Fibroblast of upper back skin (primary cell): ENCODE measurements at places on chromosomes 16 and 17.

DNA sequence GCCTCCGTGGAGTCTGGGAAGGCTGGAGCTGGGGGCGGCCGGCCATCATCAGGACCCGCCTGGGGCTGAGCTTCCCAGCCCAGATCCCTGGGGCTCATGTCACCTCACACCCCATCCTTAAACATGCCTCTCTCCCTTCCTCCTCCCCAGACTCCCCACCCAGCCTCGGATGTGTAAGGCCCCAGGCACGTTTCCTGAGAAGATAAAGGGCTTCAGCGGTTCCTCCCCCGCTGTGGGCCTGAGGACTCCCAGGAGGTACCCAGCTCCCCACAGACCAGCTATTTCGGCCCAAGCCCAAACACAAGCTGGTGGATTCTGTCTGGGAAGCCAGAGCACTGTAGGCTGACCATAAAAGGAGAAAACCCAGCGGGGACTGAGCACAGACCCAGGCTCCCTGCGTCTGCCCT lies 49.2 kb downstream of the MYH11 start:
- DNase-seq = peak; percentile 37

DNA sequence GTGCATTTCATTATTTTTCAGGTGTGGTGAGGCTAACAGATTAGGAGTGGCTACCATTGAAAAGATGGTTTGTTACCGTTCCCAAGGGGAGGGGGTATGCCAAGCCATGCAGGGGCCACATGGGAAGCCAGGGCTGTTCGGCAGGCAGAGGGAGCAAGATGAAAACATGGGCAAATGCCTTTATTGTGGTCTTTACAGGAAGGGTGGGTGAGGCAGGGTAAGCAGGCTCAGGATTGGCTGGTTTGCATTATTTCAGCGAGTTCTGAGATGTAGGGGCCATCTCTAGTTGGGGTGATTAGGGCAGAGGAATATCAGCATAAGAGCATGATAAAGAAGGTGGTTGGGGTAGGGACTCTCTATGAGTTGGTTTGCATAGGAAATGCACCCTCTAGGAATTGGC lies 117.6 kb downstream of the CCT6B start:
- no peak for DNase-seq

- no peak for DNase-seq
Observed at GRCh38 chr17:80277751-80278671, 17.4 kb downstream of the RNF213 start.

- DNase-seq = no peak
Observed at GRCh38 chr17:48611681-48612455, 1.1 kb upstream of the HOXB7 start.

GRCh38 chr17:58759522-58759921 lies 3.9 kb downstream of the PPM1E start:
- DNase-seq = no peak

DNA sequence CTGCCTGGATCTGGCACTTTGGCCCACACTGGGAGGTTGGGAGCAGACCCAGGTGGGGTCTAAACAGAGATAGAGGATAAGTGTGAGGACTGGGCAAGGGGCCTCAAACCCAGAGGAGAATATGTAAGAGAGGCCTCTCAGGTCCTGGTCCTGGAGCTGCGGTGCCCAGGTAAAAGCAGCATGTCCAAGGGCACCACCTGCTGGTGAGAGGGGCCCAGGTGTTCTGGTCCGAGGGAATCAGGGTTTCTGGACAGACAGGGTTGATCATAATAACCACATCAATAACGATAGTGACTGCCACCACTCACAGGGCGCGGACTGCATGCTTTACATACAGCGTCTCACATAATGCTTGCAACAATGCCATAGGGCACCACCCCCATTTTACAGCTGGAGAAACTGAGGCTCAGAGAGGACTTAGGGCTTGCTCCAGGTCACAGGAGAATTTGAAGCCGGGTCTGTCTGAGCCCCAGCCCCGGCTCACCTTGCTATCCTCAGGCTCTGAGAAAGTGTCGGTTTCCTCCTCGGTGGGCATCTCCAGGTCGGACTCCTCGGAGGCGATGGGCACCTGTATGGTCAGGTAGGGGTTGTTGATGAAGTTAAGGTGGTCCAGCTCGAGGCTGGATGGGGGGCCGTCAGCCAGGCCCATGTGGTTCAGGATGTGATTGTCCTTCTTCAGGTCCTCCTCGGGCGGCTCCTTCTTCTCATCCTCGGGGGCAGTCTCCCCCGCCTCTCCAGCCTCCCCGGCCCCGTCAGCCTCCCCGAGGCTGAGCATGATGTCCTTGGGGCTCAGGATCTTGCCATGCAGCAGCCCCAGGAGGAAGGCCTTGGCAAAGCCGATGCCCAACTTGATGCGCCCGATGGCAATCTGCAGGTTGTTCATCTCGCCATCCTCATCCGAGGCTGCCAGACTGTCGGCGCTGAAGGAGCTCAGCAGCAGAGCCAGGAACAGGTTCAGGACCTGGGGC lies 19.1 kb upstream of the CD79B start:
- DNase-seq = no peak

GRCh38 chr16:177394-177822 lies 928 bp downstream of the HBA1 start:
- DNase-seq = no peak

DNA sequence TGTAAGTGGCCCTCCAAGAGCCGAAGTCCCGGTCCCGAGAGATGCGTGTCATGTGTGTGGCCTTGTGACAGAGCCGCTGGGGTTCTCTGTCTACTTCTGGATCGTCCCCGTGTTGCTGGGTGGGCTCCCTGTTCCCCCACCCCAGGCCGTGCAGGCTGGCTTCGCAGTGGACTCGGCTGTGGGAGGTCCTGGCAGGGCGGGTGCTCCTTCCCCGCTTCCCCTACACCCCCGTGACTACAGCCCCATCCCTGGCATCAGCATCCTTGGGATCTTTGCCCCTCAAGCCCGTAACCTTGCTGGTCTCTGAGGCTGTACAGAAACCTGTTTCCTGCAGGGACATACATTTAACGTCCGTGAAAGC lies 136.3 kb downstream of the BANP start:
- DNase-seq = no peak

GRCh38 chr17:16254773-16255400 lies 37.9 kb downstream of the PIGL start:
- DNase-seq = no peak

DNA sequence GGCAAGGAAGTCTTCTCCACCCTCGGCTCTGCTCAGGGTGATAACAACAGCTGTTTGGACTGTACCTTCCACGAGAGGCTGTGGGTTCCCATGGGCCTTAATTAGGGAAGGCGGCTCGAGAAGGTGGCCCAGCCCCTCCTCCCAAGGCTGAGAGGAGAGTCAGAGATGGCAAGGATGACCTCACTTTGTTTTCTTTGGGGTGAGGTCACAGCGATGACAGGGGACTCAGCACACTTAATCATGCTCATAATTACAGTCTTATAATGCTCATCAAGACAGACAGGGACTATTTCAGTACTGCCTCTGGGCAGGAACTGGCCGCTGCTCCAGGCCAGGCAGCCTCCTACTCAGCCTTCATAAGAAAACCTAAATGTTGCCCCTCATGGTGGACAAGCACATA lies 19.7 kb downstream of the WFDC1 start:
- DNase-seq = no peak

DNA sequence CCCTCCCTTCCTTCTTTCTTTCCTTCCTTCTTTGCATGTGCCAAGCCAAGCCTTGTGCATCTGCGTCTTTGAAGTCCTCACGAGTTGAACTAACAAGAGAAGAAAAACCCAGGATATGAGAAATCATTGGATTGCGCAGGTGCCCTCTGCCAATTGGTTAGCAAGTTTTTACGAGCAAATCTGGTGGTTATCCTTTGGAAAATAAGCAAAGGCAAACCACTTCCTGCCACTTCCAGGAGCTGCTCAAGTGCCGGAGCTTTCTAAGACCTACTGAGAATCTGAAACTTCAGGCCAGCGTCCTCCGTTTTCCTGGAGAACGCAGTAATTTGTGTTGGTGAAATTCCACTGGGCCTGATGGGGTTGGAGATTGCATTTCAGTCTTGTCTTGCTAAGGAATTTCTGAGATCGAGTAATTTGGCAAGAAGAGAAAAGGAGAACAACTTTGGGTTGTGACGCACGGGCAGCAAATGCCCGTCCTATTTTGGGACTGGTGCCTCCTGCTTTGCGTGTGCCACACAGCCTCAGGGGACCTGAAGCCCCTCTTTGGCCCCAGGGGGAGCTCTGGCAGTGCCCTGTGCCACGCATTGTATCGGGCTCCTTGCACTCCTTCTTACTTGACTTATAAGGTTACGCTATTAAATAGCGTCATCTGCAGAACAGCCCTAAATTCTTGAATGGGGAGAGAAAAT lies 56.4 kb downstream of the CMIP start:
- DNase-seq = no peak

DNA sequence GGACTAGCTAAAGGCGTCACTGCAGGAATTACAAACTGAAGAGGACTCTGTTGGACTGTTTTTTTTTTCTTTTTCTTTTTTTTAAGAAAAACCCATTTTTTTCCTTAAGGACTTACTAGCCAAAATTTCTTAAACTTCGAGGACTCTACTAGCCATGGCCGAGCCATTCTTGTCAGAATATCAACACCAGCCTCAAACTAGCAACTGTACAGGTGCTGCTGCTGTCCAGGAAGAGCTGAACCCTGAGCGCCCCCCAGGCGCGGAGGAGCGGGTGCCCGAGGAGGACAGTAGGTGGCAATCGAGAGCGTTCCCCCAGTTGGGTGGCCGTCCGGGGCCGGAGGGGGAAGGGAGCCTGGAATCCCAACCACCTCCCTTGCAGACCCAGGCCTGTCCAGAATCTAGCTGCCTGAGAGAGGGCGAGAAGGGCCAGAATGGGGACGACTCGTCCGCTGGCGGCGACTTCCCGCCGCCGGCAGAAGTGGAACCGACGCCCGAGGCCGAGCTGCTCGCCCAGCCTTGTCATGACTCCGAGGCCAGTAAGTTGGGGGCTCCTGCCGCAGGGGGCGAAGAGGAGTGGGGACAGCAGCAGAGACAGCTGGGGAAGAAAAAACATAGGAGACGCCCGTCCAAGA lies 878 bp downstream of the HEXIM1 start:
- peak; percentile 83 for DNase-seq

DNA sequence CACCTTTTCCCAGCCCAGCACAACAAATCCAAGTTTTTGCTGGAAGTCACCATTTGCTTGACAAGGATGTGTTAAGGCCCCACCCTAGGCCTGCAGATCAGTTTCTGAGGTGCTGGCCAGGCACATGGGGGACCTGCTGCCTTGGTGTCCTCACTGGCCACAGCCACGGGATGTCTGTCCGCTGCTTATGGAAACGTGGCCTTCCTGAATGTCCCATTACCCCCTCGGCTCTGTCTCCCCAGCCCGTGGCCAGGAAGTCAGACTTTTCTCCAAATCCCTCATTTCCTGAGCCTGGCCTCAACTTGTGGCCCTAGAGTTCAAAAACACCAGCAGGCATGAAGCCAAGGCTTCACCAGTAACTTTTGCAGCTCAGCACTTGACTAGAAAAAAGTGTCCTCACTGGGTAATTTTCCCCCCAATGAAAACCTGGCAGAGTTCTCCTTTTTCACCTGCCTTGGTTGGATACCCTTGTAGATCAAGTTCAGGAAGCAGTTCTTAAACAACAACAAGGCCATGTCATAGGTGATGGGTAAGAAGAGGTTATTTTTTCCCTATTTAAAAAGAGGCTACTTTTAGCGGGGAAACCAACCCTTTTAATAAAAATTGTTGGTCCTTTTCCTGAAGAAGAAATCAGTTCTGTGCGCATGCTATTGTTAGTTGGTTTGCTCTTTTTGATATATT lies 80.8 kb downstream of the SOCS1 start:
- no peak for DNase-seq

DNA sequence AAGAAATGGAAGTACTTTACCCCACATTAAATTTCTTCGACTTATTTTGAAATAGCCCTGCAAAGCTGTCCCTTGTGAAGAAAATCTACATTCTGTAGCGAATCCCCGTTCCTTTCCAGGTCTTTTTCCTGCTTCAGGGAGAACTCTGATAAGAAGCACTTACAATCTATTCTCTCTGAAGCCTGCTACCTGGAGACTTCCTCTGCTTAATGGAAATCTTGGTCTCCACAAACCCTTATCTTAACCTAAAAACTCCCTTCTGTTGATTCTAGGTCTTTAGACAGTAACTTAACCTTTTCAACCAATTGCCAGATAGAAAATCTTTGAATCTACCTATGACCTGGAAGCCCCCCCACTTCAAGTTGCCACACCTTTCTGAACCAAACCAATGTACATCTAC lies 1.6 kb upstream of the CYBC1 start:
- DNase-seq = no peak

DNA sequence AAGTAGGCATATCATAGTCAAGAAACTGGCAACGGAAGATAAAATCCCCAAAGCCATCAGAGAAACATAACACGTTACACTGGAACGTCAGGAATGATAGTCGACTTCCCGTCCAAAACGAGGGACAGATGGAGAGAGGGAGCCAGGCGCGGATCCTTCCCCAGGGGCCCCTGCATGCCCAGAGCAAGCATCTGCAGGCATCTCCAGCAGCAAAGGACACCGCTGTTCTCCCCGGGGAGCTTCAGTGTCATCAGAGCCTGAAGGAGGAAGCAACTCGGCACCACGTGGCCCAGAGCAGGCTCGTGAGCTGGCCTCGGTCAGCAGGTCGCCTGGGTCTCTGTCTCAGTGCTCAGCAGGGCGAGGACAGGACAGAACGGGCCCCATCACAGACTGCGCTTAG lies 50.1 kb downstream of the LMF1 start:
- peak; percentile 79 for DNase-seq

DNA sequence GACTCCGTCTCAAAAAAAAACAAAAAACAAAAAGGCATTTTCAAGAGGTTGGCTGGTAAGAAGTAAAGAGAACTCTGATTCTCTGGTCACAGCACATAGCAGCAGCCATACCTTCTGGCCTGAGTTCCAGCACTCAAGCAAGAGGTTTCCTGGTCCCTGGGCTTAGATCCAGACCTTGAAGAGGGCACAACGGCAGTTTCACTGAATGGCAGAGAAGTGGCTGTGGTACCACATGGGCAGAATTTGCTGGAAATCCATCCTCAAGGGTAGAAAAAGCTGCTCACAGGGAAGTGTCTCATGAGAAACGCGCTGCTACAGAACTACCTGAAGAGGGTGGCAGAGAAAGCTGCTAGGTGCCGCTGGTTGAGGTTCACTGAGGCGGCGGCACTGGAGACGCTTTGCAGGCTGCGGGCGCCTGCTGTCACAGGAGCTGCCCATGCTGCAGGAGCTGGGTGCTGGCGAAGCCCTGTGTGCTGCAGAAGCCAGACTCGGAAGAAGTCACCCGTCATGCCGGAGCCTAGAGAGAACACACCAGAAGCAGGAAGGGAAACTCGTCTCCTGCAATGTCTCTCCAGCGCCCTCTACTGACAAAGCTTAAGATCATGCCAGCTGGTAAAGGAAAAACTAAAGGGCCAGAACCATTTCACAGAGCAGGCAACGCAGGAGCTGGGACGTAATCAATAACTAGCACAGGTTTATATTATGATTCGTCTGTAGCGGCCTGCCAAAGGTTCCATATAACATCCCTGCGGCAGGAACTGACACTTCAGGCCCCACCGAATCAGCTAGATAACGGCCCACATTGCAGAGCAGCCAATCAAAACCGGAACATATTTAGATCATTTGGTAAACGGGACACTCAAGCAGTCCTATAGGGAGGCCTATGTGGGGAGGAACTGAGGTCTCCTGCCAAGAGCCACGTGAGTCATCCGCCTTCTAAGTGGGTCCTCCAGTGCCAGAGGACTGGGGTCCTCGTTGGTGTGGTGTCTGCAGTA lies 5.4 kb upstream of the ZNF213 start:
- peak; percentile 83 for DNase-seq
